ENCODE measurements at places on chromosomes 1 and 21.

DNA sequence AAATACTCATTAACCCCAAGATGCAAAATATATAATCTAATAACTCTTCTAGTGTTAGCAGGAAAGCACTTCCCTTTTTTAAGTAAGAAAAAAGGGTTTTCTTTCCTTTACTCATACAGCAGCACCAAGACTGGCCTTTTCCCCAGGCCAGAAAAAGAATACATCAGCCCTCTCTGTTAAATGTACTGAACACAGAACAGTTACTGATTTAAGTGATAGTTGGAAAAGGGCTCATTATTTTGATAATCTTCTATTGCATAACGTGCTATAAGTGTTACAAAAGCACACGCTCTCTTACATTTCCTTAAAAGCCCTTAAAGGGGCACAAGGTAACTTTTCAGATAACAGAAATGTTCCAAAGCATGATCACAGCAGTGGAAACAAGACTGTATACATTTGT lies 142.9 kb downstream of the TIAM1 start:
- DNase-seq, result no peak

DNA sequence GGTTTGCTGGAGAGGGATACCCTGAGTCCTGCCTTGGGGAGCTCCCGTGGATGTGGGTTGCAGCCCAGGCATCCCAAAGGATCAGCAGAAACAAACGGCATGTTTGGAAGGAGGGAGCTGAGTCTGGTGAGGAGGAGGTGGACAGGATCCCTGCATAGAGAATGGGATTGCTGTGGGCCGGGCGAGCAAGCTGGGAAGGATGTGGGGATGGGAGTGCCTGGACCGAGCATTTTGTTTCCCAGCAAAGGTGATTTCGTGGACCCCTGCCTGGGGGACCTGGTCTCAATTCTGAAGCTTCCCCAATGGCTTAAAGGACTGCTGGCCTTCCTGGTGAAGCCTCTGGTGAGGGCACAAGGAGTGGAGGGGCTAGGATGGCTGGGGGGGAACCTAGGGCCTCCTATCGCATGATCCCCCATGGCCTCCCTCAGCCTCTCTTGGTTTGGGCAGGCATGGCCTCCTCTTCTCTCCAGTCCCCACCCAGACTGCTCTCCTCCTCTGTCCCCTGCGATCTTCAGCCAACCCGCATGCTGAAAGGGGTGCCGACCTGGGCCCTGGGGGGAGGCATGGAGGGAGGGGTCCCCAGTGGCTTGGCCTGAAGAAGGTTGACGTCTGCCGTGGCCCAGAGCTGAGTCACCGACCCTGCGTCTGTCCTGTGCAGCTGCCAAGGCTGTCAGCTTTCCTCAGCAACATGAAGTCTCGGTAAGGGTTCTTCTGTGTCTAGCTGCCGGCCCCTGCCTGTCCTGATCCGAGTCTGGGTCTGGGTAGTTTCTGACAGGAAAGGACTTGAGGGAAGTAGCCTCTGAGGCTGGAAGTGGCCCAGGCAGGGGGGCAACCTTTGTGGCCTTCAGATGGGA lies 16.3 kb downstream of the FAAH start:
- no peak for DNase-seq

GRCh38 chr1:22517956-22518355 lies 45.3 kb upstream of the EPHA8 start:
- no peak for DNase-seq

DNA sequence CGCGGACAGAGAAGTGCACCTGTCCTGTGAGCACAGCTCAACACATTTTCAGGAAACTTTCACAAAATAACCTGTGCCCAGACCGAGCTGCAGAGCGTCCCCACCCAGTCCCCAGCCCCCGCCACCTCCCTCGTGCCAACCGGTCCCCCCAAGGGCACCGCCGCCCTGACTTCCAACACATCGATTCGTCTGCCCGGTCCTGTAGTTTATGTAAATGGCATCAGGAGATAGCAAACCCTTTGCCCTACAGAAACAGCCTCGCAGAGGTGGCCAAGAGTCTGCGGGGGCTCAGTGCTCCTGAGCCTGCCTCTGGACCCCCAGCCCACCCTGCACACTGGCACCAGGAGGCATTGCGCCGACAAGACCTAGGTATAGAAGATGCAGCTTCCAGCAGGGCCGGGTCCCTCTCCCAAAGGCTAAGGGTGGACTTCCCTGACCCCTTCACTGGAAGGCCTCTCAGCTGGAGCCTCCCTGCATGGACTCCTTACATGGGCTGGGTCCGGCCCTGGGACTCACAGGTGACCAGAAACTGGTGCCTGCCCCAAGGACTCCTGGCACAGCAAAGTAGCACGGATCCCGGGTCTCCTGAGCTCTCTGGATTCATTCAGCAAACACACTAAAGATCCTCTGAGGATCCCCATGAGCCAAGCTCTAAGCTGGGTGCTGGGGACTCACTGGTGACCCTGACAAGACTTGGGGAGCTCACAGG lies 6.6 kb upstream of the PLEKHG5 start:
- DNase-seq, result no peak

DNA sequence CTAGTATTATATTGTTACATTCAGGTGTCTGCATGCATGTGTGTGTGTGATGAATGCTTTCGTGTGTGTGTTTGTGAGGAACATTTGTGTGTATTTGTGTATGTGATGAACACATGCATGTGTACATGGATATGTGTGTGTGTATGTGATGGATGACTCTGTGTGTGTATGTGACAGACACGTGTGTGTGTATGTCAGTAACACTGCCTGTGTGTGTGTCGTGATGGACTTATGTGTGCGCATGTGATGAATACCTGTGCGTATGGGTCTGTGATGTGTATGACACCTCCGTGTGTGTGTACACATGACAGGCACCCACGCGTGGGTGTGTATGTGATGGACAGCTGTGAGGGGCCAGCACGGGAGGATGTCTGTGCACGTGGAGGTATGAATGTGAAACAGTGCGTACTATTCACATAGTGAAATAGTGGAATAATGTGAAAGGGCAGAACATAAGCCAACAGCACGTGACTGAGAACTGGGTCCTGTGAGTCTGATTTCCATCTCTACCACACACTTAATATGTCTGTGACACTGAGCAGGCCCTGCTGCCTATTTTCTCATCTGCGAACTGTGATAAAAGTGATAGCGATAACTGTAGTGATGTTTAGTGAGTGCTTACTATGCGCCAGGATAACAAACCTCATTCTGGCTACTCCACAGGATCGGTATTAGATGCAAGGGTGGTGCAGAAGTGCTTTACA lies 41.8 kb upstream of the CSF3R start:
- DNase-seq, result no peak

GRCh38 chr1:202122639-202123335 lies at the start of gene GPR37L1:
TSS of gene GPR37L1 (plus strand) at chr1:202122917. CDS start at chr1:202122964, 47 bp downstream.
- DNase-seq, result no peak

GRCh38 chr1:69315416-69315815 lies 252.3 kb upstream of the LRRC7 start:
- no peak for DNase-seq

- no peak for DNase-seq
These were observed 100.3 kb downstream of the CACNA1E start for GRCh38 chr1:181583598-181583997.

- DNase-seq, result no peak
These were observed 18.3 kb upstream of the IFNGR2 start for GRCh38 chr21:33384841-33385331.

- DNase-seq, result no peak
These were observed 108.4 kb downstream of the HHAT start for GRCh38 chr1:210437111-210437510.

DNA sequence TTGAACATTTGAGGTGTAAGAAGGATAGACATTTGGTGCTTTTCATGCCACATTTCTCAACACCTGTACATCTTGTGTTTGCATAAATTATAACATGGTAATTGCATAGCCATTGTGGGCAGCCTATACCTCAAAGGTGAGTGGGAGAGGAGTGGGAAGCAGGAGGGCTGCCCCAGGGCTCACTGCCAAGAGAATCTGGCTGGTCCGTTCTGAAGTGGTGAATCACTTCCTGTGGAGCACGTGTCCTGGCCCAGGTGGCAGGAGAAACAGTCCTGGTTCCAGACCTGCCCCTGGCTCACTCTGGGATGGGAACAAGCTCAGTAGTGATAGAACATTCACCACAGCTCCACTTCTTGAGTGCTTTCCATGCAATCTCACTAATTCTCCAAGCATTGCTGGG lies 11.6 kb upstream of the OLFML2B start:
- no peak for DNase-seq

DNA sequence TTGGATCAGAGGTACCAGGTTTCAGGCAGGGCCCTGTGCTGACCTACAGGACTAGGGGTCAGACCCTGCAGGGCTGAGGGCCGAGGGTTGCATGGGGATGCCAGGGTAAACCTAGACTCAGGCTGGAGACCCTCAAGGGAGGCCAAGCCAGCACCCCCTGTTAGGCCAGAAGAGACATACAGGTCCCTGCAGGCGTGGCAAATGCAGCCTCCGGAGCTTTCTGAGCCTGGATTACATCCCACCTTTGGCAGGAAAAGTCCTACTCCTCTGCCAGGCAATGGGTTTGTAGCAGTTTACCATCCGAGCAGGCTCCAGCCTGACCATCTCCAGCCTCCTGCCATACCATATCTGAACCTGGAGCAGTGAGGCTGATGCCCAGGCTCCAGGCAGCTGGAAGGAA lies 425.3 kb downstream of the NPHP4 start:
- no peak for DNase-seq

- DNase-seq, result no peak
These were observed 44.7 kb upstream of the LRRC7 start for GRCh38 chr1:69523032-69523431.

Data from activated CD4-positive, alpha-beta T cell treated with anti-CD3 and anti-CD28 coated beads, Interleukin-2, amount 50 U/mL, for 24 hours (primary cell).